CD8-positive, alpha-beta T cell (primary cell): ENCODE measurements at places on chromosomes 5 and 9.

GRCh38 chr9:136544964-136545691, 720 bp downstream of the NOTCH1 start:
- DNase-seq = peak; percentile 52

- peak; percentile 54 for DNase-seq
These were observed 154.1 kb upstream of the CD180 start for GRCh38 chr5:67350618-67351201.

DNA sequence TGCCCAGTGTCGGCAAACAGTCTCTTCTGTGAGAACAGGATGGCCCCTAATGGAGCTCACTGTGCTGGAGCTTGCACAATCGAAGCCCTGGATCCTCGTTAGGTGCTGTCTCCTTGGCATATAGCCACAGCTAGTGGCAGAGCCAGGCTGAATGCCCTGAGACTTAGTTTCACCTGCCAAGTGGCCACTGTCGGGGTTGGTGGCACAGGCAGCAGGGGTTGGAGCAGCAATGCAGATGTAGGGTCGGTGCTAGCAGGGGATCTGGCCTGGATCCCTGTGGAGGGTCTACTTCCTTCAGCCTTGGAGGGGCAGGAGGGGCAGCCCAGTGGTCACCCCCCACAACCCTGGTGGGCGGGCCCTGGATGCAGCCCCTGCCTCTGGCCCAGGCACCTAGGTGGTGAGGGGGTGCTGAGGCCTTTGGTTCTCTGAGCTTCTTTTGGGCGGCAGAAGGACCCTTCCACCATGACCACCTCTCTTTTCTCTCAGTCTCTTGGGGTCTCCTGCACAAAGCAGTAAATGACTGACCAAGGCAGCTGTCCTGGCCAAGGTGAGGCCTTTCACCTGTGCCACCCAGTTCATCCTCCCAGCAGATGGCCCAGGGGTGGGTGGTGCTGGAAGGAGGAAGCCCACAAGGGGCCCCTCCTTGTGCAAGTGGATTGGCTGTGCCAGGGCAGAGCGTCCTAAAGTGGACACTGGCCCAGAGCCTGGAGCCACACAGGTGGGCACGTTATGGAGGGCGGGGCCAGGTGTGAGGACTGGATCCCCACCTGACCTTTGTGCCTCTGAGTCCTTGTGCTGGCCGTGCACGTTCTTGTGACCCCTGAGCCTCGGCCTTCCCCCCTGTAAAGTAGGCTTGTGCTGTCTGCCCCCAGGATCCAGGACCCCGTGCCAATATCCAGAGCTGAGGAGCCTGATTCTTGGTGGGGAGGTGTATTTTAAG, 44.8 kb downstream of the PHF2 start:
- no peak for DNase-seq

DNA sequence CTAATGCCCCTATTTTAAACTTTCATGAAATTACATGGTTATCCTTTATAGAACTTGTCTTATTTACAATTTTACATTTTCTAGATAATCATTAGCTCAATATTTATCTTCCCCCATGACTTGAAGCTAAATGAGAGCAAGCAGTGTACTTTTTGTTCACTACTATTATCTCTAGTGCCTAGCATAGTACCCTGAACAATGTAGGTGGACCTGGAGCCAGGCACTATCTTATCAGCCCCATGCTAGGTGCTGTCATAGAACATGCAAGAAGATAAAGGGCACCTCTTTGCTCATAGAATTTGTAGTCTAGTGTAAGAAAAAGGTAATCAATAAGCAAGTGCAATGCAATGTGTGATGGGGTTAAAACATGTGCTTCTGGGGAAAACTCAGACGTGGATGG, 399.9 kb downstream of the ELAVL2 start:
- no peak for DNase-seq

DNA sequence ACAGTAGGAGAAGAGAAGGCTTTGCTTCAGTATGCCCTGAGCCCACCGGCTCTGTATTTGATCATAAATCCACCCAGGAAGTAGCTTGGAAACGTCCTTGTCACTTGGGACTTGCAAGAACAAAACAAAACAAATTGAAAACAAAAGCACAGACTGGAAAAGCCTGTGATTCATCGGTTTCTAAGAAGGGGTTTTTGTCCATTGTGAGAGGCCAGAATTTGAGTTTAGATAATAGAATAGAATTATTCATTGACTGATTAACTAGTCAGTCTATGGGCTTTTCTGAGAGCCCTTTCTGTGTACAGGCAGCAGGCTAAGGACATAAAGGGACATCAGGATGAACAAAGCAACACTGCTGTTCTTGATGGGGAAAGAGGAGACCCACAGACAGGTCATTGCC, 424.8 kb downstream of the IRX1 start:
- DNase-seq = no peak

- DNase-seq = no peak
These were observed 128.6 kb downstream of the SPATA31D1 start for GRCh38 chr9:82117026-82117811.

- DNase-seq = no peak
These were observed 30.3 kb upstream of the TRAF1 start for GRCh38 chr9:120956862-120957261.
